Occipital lobe (tissue), 3 donors: ENCODE measurements at places on chromosomes 2 and 18.

DNA sequence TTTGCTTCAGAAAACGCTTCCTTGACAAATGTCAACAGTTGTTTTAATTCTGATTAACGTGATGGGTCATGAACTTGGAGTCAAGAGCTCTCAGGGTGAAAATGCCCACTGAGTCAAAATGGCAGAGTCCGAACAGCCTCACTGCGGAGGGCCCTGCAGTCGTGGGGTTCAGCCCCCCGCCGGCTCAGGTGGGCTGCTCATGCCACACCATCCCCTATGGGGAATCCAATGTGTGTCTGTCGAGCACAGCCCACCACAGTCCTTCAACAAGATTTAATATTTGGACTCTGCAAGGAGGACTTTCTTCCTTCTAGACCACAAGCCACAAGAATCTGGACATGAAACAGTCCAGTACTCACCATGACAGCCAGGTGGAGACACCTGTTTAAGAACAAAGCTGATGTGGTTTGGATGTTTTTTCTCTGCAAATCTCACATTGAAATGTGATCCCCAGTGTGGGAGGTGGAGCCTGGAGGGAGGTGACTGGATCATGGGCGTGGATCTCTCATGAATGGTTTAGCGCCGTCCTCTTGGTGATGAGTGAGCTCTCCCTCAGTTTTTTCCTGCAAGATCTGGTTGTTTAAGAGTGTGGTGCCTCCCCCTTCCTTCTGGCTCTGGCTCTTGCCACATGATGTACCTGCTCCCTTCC lies 201.0 kb downstream of the NDUFA10 start:
- no peak for DNase-seq

DNA sequence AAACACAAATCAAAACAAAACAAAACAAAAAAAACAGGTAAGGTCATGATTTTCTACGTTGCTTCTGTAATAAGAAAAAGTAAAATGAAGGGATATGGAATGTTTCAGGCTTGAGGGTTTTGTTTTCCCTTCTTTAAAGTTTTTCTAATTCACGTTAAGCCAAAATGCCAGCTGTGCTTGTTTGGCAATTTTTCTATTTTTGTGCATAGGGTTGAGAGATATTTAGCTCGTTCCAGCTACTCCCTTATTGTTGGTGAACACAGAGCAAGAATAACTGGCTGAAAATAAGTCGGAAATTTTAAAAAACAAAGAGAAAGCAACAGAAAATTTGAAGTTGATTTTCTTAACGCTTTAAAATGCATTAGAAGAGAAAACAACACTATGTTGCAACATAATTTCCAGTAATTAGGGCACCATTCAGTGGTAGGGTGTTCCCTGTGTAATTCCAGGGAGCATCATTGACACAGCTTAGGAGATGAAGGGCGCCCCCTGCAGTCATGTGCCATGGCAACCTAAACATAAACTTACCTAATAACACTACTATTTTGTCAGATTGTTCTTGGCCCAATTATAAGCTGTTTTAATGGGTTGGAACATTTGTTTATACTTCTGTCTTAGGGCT lies 99.5 kb downstream of the DTNA start:
- no peak for DNase-seq

DNA sequence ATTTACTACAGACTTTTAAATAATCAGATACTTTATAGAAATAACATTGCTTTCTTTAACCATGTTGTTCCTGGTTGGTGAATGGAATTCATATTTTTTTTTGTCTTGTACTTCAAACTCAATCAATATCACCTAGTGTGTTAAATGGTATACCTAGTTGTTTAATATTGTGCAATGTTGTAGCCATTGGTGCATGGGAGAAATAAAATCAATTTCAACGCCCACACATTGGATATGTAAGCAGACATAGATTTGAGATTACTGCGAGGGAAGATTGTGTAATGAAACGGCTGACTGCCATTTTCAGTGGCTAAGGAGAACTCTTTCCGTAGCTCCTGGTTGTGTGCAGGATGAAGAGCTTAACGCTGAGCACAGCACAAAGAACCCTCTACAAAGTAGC lies 626.1 kb downstream of the TMEM182 start:
- no peak for DNase-seq

- no peak for DNase-seq
These were observed 985 bp downstream of the ILKAP start for GRCh38 chr2:238202326-238203093.

GRCh38 chr2:156065912-156066311 lies 266.6 kb downstream of the NR4A2 start:
- DNase-seq = no peak

DNA sequence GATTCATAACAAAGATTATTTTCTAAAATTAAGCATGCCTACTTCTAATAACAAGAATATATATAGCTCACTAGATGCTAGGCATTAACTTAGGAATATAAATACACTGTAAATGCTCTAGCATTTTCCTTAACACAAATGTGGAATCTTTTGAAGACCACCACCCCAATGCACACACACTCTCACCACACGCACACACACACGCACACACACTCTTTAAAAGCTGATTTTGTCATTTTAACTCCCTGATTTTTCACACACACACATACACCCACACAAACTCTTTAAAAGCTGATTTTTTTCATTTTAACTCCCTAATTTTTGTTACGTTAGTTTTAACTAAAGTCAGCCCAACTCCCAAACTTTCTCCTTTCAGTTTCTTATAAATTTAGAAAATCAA lies 3.0 kb downstream of the COL5A2 start:
- no peak for DNase-seq

- DNase-seq = no peak
These were observed 192.7 kb upstream of the REV1 start for GRCh38 chr2:99682275-99683060.
